ENCODE measurements at places on chromosomes 5 and 9. TPM values are rescaled to one million over a fixed set of nuclear protein-coding genes. Genes with fewer than 3 reads are reported as not detected.

The PTPN3 gene
- total RNA-seq: 25.8 TPM

The TRIM41 gene
- 34.0 TPM for total RNA-seq

DNA sequence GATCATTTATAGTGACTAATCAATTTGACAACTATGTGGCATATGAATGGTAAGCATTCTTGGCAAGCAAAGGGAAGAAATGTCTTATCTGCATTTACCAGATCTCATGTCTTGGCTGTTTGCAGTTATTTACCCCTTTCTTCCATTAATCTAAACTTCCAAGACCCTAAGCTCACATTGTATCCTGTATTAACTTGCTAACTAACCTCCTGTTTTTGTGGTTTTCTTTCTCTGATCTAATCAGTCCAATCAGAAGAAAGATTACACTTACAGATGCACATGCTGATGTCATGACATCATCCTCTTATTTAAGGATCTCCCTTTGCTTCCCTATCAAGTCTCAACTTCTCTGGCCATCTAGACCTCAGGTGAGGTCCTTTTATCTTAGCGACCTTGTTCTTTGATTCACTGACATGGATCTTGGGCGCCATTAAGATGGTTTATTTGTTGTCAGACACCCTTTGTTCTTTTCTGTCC lies 95.5 kb downstream of the F2RL2 start:
- no peak for DNase-seq

GRCh38 chr9:33964086-33964768 lies 84.5 kb downstream of the UBAP2 start:
- no peak for DNase-seq

All from mucosa of descending colon (tissue), 3 donors.